ENCODE measurements at places on chromosomes 12 and 14.

DNA sequence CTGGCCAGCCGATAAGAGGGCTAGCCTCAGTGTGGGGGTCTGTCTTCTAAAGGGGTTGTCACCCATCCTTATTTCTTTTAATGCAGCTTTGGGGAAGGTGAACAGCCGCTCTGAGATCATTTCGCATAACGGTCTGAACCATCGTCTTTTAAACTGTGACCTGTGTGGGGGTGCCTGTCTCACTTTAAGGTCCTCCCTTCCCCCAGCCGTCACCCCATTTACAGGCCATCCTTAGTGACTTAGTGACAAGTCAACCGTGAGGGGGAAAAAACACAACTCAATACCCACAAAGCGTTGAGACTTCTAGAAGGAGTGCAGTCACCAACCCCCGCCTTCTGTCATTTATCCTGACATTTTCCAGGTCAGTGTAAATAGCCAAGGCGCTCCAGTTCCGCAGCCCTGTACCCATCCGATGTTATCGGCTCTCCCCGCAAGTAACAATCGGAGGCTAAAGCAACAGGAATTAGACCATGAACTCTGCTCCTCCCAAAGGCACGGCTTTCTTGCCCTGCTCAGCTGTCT is 505 bp upstream of the DENND5B start:
- DNase-seq, result no peak

GRCh38 chr14:89963288-89963978 is 7.7 kb downstream of the TDP1 start:
- DNase-seq, result no peak

DNA sequence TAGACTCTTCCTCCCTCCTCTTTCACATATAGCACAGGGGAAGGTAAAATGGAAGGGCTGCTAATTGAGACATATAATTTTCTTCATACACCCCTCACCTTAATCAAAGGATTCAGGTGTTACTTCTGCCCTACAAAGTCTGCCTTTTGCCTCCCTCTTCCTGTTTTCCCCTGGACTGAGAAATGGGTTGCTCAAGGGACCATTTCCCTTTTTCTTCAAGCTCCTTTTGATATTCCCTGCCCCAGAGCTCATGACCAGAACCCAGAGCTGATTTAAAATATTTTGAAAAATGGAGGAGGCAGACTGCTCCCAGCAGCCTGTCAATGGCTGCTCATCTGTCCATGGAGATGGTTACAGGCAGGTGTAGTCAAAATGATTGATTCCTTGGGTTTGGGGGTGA is 6.3 kb upstream of the PIP4K2C start:
- no peak for DNase-seq

DNA sequence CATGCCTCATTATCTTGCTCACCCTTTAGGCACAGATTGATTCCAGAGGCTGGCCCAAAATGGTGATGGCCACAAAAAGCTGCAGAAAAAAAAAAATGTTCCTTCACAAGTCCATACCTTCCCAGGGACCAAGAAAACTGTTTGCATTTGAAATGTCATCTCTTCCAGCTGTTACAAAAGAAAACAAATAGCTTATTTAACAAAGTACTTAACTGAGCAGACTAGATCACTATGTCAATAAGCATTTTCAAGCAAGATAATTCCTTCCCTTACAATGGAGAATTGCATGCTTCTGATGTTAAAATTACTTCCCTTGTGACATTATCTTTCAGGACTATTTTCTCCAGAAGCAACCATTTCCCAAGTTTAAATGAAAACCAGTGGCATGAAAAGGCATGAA is 377.9 kb upstream of the KITLG start:
- no peak for DNase-seq

DNA sequence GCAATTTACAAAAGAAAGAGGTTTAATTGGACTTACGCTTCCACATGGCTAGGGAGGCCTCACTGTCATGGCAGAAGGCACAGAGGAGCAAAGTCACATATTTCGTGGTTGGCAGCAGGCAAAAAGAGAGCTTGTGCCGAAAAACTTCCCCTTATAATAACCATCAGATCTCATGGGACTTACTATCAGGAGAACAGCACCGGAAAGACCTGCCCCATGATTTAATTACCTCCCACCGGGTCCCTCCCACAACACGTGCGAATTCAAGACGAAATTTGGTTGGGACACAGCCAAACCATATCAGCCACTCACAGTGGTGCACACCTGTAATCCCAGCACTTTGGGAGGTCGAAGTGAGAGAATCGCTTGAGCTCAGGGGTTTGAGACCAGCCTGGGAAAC is 68.5 kb downstream of the FBXL14 start:
- no peak for DNase-seq

DNA sequence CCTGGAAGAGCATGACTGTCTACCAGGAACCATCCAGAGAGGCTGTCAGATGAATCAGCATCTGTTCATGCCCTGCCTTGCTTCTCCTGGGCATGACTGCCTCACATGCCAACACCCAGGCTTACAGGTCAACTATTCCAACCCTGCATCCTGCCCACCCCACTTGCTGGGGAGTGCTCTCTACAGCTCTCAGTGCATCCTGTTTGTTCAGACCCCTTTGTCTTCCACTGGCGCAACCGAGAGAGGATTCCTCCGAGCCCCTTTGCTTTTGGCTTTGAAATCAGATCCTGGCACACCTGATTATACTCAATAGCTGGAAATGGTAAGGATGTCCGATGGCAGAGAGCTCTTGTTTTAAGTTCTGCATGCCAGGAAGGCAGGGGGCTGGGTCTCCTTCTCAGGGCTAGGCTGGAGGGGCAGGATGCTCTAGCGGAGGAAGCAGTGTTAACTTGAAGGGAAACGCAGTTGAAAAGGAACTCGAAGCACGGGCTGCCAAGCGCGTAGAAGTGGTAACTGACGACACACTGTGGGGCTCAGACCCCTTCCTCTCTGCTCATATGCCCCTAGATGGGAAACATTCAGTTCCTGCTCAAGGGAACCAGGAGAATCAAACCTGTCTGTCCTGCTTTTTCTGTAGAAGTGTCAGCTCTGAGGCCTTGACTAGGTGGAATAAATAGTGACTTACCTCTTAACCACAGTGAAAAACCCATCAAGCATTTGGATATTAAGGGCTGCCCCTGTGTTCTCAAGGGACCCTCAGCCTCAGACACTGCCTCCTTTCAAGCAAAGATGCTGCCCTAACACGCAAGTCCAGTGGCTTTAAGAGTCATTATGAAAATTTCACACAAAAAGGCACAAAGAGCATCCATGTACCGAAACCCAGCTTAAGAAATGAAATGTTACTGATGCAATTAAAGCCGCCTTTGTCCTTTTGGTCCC is 297.5 kb downstream of the ZFP36L1 start:
- DNase-seq, result no peak

- no peak for DNase-seq
Measured at GRCh38 chr14:59439256-59439965, 25.8 kb downstream of the GPR135 start.

DNA sequence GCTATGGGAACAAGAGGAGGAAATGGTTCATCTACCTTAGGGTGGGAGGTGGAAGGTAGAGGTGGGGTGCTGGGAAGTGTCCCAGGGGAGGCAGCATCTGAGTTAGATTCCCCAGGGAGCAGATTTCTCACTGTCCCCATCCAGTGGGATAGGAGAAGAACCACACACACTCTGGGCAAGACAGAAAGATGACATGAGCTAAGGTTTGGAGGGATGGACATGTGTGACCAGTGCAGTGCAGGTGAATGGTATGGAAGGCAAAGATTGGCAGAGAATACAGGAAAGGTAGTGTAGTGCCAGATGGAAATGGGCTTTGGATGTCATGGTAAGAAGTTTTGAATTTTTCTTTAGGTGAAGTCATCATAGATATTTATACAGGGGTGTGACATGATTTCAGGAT is 11.3 kb upstream of the DUSP6 start:
- DNase-seq, result no peak

DNA sequence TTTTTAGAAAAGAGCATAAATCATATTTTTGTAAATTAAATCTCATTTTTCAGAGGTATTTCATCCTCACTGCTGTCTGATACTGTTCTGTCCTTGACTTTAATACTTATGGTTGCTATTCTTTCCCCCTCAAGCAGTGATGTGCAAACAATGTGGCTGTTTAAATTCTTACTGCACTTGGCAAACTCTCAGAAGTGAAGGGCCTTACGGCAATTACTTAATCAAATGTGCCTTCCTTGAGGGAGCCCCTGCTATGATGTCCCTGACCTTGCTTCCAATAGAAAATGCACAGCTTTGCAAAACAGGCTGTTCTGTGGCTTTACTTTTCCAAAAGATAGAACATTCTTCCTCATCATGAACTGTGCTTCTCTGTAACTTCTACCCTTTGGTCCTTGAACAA is 35.2 kb downstream of the UBE3B start:
- no peak for DNase-seq

DNA sequence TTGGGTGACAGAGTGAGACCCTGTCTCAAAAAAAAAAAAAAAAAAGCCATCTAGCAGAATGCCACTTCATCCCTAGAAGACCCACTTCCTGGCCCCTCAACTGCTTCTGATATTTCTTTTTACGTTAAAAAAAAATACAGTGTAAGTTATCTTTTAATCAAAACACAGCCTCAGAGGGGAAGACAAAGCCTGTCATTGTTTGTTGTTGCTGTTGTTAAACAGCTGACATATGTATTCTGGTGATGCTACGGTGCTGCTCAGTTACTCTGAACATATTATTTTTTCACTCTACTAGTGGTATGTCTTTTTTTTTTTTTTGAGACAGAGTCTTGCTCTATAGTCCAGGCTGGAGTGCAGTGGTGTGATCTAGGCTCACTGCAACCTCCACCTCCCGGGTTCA is 75.4 kb downstream of the PAPLN start:
- no peak for DNase-seq

GRCh38 chr14:82951171-82951570 is 1417.5 kb upstream of the SEL1L start:
- DNase-seq, result no peak

DNA sequence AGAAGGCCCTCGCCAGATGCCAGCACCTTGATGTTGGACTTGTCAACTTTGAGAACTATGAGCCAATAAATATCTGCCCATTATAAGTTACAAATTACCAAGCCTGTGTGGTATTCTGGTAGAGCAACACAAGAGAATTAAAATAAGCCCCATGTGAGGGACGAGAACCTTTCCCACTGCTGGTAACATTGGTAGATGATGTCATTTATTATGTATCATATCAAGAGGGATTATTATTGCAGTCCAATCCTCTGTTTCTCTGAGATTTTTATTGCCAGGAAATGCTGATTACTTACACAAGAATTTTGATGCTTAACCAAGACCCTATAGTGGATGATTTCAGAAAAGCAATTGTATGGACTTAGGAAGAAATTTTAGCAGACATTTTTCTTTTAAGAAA is 40.3 kb upstream of the SLC24A4 start:
- no peak for DNase-seq

GRCh38 chr12:49664591-49665239 is 41.4 kb downstream of the PRPF40B start:
- DNase-seq, result no peak

GRCh38 chr12:31600252-31600651 is 9.3 kb upstream of the DENND5B start:
- no peak for DNase-seq

GRCh38 chr14:71242237-71242748 is 335.0 kb downstream of the PCNX1 start:
- no peak for DNase-seq

GRCh38 chr14:68788996-68789820 is 3.7 kb downstream of the ZFP36L1 start:
- peak; percentile 84 for DNase-seq

- DNase-seq, result peak; percentile 52
Measured at GRCh38 chr12:12837025-12837812, 24.1 kb downstream of the DDX47 start.

DNA sequence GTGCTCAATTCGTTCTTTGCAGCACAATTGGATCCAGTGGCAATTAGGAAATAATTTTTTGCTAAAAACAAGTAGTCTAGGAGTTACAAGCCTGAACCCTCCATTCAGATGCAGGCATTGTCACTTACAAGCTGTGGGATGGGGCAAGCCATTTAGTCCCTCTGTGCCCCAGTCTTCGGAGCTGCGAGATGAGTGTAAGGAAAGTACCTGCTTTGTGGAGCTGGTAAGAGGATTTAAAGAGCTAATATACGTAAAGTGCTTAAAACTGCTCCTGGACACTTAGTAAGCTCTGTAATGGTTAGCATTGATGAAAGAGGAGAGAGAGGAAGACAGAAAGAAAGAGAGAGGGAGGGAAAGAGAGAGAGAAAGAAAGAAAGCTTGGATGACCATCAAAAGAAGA is 112.5 kb downstream of the LGMN start:
- DNase-seq, result no peak

DNA sequence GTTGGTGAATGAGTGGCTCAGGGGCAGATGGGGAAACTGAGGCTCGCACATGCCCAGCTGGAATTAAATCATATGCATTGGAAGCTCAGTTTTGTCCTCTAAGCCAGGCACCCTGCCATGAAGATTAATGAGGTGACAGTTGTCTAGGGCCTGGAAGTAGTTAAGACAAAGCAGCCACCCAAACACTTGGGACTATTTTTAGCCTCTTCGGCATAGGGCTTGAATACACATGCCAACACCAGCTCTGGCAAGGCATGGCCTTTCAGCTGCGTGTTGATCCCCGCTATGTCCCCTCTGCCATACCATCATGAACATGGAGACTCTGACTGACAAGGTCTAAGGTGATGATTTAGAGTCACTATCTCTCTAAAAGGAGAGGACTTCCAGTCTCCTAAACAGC is 250.2 kb downstream of the KSR2 start:
- DNase-seq, result no peak

DNA sequence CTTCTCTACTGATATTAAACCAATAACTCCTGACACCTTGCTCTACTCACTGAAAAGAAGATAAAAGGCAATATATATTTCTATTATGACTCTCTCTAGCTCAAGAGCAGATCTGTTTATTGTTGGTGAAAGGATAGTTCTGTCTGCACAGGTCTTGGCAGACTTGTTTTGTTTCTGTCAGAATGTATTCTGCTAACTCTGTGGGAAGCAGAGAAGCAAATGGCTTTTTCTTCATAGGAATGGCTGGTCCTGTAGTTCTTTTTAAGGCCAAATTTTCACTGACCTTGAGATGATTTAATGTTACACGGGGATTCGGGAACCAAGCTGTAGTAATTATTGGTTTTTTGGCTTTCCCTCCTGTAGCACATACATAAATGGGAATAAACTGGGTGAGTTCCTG is 512.1 kb downstream of the DIO2 start:
- DNase-seq, result no peak

DNA sequence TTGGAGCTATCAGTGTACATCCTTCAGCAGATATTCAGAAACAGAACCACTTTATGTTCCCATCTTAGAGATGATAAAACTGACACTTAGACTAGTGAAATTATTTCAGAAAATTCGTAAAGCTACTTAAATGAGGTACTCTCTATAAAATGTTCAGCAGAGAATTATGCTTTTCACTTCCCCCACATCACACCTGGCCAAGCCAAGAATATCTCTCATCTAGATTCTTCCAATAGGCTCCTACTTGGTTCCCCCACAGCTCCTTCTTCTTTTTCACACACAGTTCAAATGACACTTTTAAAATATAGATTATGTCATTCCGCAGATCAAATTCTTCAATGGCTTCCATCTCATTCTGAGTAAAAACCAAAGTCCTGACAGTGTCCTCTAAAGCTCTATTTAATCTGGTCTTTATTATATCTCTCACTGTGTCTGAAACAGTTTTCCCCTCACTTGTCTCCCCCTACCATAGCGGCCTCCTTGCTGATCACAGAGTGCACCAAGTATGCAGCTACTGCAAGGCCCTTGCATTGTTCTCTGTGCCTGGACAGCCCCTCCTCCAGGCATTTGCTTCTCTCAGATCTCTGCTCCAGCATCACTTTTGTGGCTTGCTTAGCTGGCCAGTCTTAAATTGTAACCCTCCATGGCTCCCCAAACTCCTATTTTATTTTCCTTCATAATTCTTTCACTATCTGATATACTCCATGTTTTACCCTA is 736.8 kb upstream of the USP15 start:
- no peak for DNase-seq
